Esophagus squamous epithelium (tissue), 5 donors: ENCODE measurements at places on chromosomes 5 and 9.

DNA sequence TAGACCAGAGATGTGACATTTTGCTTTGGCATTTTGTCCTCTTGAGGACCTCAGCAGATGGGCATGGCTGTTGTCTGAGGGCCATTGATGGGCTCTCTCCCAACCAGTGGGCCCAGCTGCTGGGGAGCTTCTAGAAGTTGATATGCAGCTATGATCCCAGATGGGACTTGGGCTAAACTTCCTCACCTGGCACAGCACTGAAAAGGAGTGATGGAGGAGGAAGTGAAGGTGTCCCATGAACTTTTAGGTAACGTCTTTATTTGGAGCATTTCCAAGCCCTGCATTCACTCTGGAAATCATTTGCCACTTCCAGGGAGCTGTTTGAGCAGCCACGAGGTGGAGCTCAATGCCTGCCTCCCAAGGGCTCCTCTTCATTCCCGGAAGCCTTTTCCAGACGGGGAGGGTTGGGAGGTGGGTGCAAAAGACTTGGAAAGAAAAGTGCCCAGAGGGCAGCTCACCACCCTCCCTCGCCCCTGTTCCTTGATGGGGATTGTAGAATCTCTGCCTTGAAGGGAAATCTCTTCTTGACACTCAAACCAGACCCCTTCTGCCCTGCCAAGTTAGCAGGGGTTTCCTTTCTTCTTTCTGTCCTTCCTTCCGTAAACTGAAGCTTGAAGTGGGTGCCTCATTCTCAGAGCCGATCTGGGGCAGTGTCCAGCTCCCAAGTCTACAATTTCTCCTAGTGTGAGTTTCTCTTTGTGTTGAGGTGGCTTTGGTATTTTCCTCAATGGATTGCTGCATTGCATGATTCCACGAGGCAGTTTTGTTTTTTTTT lies 18.1 kb upstream of the NEUROG1 start:
- no peak for DNase-seq

- no peak for DNase-seq
These were observed 1759.5 kb upstream of the C9orf72 start for GRCh38 chr9:29332789-29333188.

- DNase-seq = no peak
These were observed 77.4 kb upstream of the NR5A1 start for GRCh38 chr9:124584631-124585030.

GRCh38 chr9:84711936-84712335 lies 42.4 kb downstream of the NTRK2 start:
- no peak for DNase-seq

GRCh38 chr5:161263191-161263590 lies 283.3 kb downstream of the GABRB2 start:
- DNase-seq = no peak

GRCh38 chr5:115815006-115815692 lies 1.3 kb downstream of the CDO1 start:
- DNase-seq = no peak

DNA sequence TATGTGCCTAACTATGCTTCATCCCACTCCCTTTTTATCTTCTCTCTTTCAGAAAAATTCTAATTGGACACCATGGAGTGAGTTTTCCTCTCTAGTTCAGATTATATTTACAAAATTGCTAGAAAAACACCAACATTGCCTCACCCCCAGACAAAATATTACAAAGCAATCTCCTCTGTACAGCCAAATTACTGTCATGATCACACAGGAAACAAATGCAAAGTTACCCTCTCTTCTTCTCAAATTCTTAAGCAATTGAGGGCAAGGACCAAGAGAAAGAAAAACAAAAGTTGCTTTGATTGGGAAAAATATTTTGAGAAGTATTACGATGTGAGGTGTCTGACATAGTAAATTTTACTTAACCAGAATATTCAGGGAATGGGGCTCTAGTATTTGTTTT lies 30.8 kb upstream of the ABCA1 start:
- DNase-seq = no peak

DNA sequence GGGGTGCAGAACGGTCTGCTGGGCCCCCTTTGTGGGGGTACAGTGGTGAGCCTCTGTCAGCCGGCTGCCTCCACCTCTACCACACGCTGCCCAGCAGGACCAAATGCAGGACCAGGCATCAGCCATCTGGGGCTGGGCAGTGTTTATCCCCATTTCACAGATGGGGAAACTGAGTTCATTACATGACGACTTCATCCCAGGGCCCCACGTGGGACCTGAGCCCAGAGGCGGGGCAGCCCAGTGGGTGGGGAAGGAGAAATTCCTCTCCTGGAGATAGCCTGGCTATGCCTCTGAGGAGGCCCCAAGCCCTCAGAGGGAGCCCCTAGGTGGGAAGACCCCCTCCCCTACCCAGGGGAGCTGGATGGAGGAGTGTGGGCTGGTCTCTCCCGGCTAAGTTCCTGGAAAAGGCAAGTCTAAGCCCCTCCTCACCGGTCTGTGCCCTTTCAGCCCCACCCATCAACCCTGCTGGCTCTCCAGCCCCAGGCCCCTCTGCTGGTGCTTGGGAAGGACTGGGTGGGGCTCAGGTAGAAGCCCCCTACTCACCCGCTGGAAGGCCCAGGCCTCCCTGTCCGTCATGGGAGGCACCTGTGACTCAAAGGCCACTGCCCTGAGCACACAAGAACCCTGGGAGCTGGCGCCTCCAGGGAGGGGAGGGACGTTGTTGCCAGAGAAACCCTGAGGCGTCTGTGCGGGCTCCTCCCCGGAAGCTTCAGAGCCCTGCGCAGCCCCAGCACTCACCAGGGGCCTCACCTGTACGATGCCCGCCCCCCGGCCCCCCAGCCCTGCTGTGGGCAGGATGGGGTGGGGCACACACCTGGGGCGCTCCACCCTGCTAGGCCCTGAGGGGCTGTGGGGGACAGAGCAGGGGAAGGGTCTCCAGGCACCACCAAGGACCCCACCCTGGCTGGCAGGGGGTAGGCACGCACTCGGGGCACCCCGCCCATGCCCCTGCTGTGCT lies 7.4 kb upstream of the CCDC187 start:
- no peak for DNase-seq

DNA sequence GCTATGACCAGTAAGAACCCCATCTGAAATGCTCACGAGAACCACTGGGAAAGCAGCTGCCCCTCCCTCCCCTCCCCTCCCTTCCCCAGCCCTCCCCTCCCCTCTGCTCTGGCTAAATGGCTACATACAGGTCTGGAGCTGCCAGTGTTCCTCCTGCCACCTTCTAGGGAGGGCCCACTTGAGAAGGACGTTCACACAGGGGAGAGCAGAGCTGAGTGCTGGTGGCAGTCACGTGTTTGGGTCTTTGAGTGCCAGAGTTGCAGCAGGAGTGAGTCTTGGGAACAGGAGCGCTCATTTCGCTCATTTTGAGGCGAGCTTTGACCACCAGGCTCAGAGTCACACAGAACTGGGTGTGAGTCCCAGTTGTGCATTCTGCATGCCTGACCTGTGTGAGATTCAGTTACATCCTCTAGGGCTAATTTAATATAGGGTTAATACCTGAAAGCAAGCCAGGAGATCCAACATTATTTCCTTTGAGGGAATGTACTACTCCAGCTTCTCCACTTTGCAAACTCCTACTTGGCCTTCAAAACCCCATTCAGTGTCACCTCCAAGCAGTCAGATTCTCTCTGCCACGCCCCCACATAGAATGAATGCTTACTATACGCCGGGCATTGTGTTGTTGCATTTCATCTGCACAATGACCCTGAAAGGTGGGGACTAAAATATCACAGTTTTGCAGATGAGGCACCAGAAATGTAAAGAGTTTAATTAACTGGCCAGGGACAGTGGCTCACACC lies 25.1 kb downstream of the CPLX2 start:
- no peak for DNase-seq

DNA sequence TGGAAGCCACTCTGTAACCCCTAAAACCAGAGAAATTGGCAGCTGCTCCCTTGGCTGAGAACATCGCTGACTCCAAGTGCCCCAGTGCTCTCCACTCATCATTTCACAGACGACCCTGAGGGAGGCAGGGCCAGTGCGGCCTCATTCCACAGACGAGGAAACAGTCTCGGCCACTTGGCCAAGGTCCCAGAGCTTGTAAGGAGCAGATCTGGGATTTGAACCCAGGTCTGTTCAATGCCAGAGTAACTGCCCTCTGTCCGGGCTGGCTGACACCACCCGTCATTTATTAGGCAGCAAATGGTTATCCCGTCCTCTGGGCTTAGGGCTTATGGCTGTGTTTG lies 19.9 kb upstream of the IER5L start:
- no peak for DNase-seq

GRCh38 chr5:167305591-167306213 lies 985.7 kb upstream of the WWC1 start:
- DNase-seq = no peak

- DNase-seq = no peak
These were observed 65.0 kb downstream of the IRX2 start for GRCh38 chr5:2686321-2687124.

- DNase-seq = no peak
These were observed 123.1 kb downstream of the LIFR start for GRCh38 chr5:38433160-38433861.

- DNase-seq = no peak
These were observed 123.4 kb downstream of the CD180 start for GRCh38 chr5:67073045-67073680.

DNA sequence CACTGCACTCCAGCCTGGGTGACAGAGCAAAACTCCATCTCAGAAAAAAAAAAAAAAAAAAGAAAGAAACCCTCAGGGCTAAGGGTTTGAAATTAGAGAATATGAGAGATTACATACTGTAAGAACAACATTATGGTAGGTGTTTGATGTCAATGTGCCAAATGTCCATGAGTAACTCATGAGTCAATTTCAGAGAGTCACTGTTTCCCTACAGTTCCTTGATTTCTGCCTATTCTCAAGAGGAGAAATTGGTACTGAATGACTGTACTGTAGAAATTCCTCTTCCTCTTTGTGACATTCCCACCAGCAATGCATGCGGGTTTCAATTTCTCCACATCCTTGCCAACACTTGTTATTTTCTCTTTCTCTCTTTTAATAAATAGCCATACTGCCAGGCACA lies 35.2 kb downstream of the MARVELD2 start:
- no peak for DNase-seq

GRCh38 chr9:99002706-99003105 lies 59.0 kb downstream of the COL15A1 start:
- no peak for DNase-seq

DNA sequence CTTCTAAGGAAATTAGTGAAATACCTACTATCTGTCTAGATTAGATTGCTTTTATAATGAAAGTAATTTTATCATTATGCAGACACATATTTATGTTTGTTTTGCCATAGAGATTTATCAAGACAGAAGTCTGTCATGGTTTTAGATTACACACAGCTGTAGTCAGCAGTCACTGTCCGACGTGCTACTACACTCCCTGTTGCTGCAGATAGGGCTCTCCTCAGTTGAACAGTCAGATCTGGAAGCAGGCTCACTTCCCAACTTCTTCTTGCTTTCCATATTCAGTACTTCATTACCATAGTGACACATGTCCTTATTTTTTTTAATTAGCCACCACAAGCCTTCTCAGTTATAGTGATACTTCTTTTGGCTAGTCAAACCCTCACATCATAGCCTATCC lies 329.9 kb upstream of the ITGA1 start:
- no peak for DNase-seq

DNA sequence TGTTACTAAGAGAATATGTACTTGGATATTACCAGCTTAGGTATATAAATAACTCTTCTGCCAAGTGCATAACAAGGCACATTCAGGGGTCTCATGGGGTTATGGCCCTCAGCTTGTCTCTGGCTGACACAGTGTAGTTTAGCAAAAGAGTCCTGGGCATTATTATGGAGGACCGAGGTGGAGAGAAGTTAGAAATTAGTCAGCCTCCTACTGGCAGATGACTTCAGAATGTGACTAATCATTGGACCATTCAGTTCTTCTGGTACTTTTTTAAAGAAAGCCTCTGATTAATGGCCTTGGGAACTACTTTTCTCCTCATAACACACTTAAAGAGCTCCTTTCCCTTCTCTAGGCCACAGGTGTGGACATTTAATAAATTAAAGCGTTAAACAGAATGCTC lies 178.9 kb downstream of the SH3GL2 start:
- no peak for DNase-seq

DNA sequence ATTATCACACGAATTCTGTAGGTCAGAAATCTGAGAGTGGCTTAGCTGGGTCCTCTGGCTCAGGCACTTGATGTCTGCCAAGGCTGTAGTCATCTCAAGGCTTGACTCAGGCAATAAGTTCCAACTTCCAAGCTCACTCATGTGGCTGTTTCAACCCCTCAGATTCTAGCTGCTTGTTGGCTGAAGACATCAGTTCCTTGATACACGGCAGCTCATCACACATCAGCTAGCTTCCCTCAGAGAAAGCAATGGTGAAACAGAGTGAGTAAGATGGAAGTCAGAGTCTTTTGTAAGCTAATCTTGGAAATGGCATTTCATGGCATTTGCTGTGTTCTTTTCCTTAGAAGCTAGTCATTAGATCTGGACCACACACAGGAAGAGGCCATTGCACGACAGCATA lies 204.2 kb upstream of the PTGER4 start:
- no peak for DNase-seq

GRCh38 chr5:611731-612486 lies at the start of gene CEP72:
Gene CEP72 (plus strand): TSS chr5:612340. CDS start chr5:612362, 22 bp downstream.
- DNase-seq = peak; percentile 29

GRCh38 chr9:70403618-70404025 lies 10.8 kb downstream of the KLF9 start:
- no peak for DNase-seq

DNA sequence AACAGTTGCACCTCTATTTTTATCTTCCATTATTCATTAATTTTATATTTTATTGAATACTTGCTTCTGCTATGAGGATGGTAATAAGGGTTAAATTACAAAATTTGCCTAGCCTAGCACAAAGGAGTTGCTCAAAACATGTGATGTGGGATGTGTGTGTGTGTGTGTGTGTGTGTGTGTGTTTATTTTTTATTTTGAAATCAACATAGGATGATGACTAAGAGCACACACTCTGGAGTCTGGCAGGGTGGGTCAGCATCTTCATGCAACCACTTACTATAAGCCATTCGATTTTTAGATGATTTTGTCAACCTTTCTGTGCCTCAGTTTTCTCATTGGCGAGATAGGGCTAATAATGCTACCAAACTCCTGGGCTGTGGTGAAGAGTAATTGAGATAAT lies 57.7 kb upstream of the MAMDC2 start:
- no peak for DNase-seq

DNA sequence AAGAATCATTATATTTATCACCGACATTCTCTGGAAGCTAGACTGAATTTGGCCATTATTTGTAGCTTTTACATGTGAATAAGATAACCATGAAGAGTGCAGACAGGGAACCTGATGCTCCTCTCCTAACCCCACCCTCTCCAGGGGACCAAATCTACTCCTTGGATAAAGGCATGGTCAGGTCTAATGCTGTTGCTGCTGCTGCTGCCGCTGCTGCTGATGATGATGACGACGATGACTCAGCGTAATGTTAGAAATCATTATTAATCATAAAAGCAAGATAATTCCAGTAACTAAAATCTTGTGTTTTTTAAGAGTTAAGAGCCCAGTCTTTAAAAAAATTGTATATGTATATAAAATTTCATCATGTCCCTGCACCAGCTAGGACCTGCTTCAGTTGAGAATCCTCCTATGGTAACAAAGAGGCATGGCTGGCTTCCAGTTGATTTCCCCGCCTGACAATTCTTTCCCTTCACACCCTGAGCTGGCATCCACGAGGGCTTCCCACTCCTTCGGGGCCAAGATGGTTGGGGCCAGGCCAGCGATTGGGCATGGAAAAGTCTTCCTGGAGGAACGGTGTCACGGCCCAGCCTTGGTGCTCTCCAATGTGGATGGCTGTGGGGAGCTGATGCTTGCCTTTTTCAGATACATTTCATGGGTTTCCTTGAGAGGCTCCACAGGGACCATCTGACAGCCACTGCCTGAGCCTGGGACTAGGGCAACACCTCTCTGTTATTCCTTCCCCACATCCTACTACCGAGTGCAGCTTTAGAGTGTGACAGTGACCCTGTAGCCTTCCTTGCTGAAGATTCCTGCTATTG lies 400.0 kb downstream of the CTNND2 start:
- no peak for DNase-seq
